ENCODE measurements at places on chromosomes 1 and 21.

DNA sequence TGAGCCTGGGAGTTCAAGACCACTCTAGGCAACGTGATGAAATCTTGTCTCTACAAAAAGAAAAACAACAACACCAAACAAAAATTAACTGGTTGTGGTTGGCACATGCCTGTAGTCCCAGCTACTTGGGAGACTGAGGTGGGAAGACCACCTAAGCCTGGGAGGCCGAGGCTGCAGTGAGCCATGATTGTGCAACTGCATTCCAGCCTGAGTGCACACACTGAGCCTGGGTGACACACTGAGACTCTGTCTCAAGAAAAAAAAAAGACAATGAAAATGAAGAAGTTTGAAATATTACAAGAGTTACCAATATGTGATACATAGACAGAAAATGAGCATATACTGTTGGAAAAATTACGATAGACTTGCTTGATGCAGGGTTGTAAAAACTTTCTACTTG, 31.9 kb downstream of the PDC start:
- no peak for DNase-seq

- DNase-seq = no peak
Observed at GRCh38 chr21:32940079-32941014, 85.4 kb upstream of the OLIG2 start.

DNA sequence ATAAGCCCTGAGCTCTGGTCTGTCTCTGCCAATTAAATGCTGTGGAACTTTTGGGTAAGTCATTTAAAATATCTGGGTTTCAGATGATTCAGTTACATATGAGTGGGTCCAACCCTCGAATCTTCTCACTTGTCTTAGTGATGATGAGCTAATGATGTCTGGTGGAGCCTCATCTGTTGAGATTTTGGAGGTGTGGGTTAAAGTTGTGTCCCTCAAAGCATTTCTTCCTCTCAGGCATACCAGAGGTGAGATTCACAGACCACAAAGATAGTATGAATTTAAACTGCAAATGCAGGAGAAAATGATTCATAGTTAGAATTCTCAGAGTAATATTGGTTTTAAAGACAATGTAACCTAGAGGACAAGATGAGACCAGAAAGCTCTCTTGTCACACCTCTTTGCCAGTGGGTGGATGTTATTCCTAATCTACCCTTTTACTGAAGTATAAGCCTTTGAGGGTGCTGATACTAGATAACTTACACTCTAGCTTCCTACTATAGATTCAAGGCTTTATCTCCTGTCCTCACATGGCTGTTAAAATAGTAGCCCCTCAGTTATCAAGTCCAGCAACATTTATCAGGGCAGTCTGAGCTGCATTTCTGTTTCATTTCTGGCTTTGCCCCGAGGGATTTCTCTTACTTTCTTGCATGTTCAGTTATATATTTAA, 90.7 kb downstream of the MT1HL1 start:
- peak; percentile 59 for DNase-seq

DNA sequence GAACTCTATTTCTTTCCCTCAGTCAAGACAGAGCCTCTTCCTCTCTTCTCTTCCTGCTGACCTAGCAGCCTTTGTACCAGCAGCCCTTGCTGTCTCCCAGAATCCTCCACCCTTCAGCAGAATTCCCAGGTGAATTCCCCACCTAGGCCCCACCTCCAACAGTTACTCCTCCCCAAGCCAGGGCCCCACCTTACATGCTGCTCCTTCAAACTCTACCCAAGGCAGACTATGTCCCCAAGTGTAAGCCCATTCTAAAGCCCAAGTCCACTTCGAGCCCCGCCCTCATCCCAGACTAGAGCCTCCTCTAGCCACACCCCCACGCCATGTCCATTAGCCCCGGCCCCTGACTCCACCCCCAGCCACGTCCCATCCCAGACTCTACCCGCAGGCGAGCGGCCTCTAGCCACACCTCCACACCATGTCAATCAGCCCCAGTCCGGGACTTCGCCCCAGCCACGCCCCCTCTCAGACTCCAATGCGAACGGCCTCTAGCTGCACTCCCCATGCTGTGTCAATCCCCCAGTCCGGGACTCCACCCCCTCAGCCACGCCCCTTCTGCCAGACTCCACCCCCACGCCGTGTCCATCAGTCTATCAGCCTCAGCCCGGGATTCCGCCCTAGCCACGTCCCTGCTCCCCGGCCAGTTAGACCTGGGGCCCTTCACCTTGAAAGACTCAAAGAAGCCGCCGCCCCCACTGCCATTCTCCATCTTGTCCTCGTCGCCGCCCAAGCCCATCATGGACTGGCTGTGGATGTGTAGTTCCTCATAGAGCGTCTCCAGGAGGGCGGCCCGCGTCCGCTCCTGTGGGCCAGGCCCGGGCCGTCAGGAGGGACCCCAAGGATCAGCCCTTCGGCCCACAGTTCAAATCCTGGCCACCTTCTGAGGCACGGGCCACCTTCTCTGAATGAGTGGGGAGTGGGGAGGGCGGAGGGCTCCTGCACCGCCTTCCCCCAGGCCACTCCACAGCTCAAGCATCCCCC, 61.3 kb downstream of the RAP1GAP start:
- DNase-seq = peak; percentile 95

DNA sequence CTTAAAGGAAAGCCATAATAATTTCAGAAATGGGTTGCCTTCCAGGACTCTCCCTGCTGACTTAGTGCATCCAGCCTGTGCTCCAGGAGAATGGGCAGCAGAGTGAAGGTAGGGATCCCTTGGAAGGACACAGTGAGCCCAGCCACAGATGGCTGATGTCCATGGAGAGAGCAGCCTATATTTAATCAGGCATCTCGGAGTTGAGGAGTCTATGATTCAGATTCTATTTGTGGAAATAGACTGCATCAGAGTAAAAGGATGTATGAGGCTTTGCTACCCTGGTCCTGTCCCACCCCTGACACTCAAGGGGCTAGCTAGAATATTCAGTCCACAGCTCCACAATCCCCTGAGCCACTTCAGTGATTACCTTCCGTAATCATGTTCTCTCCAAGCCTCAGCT, 43.8 kb upstream of the PBX1 start:
- no peak for DNase-seq

DNA sequence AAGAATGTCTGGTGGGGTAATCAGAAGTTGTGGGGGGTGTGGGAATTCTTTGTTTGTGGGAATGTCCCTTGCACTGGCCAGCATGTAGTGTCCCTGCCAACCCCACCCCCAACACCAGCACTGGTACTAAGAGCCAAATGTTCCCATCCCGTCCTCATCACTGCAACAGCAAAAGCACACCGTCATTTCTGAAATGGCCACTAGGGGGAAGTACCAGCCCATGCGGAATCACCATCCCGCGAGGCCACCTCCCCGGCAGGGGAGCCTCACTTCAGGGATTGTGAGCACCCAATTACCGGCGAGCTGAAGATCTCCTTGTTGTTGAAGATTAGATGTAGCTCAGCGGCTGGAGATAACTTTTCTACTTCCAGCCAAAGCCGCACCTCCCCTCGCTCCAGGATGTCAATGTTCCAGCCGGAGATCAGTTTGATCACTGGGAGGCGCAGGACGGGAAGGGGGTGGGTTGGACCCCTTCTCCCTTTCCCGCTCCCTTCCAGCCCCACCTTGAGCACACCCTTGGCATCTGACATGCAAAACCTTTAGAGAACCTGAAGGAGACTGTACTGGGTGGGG, 41.0 kb downstream of the MYOM3 start:
- peak; percentile 76 for DNase-seq

GRCh38 chr1:202367271-202367670, 18.8 kb downstream of the PPP1R12B start:
- no peak for DNase-seq

- no peak for DNase-seq
Observed at GRCh38 chr1:117732065-117732797, 126.4 kb downstream of the TENT5C start.

DNA sequence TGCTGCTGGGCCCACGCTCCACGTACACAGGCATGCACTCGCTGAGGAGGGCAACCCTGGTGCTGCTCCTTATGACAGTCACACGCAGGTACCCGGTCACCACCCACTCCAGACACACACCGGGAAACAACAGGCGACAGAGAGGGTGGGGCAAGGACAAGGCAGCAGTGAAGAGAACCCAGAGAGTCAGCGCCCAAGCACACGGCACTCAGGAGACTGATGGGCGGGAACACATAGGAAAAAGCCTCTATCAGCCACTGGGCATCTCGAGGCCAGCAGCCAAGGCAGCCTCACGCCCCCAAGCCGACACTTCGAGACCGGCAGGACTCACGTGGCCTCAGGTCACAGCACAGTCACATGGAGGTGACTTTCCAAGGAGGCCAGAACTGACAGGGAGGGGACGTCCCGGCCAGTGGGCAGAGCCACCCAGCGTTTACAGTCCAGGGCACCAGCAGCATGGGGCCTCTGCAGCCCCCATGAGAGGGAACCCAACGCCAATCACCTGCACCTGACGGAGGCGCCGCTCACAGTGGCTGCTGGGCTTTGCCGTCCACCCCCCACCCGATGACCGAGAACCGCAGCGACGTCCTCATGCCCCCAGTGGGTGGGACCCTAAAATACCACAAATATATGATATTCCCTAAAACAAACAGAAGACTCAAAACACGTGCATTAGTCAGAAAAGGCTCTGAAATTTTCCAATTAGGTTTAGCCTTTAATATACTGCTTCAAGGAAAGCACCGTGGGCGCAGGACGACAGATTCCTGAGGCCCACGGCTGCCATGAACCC, 19.7 kb downstream of the PTTG1IP start:
- no peak for DNase-seq

- DNase-seq = peak; percentile 48
Observed at GRCh38 chr1:109783436-109783835, 19.7 kb upstream of the EPS8L3 start.

GRCh38 chr1:92778376-92778775, 6.5 kb downstream of the EVI5 start:
- no peak for DNase-seq

DNA sequence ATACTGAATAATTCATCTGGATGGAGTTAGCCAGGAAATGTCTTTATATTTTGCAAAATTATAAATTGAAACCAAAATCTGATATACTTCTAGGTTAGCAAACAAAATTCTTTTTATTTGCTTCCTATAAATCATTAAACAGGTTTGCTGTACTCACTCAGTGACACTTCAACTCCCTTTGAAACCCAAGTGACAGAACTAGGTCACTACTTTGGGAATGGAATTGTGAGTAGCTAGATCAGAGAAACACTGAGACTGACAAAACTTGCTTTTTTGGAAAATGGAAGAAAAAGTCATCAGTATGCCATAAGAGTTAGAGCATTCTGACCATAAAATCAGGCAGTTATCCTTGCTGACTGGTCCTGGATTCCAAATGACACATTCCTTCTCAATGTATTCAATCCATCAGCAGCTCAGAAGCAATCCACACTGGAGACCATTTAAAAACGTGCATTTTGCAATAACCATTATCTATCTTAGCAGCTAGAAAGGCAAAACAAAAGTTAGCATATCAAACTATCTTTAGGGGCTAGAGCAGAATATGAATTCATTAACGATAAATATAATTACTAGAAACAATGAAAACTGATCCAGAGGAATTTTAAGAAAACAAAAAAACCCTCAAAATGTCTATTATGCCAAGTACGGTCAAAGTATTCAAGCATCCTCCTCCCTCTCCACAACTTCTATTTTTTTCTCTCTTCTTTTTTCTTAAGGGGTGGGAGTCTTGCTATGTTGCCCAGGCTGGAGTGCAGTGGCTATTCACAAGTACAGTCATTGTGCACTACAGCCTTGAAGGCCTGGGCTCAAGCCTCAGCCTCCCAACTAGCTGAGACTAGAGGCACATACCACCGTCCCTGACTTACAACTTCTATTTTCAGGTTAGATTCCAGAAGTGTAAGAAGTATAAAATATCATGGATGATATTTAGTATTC, 60.1 kb downstream of the HNRNPR start:
- peak; percentile 37 for DNase-seq

- no peak for DNase-seq
Observed at GRCh38 chr1:153430166-153430553, 13.8 kb downstream of the S100A7A start.

DNA sequence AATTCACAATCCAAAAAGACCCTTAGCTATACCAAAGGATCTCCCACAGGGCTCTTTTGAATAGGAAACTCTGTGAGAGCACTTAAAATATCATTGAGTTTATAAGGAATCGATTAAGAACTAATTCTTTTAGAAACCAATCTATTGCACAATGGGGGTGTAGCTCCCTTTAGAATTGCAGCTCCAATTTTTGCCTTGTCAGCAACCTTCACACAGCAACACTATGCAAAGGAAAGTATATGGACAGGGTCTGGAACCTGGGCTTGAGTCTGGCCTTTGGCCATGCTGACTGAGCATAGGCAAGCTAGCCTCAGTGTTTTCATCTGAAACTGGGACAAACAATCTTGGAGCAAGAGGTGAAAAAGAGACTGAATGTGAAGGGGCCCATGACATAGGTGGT, 17.2 kb upstream of the FAM78B start:
- DNase-seq = no peak

DNA sequence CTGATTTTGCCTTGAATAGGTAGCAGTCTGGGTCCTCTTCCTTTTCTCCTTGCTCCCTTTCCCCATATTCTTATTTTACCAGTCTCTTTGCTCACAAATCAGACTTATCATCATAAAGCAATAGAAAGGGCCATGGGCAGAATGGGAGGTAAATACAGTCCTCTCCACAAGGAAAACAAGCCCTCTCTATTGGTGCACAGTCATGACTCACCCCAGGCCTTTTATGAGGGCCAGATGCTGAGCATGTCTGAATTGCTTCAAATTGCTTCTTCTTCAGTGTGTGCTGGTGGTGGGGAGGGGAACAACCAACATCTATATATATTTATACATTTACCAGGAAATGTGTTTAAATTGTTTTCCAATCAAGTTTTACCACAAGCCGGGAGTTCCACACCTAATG, 75.2 kb downstream of the GFI1 start:
- DNase-seq = peak; percentile 53

- peak; percentile 61 for DNase-seq
Observed at GRCh38 chr1:186662752-186663151, 17.5 kb downstream of the PTGS2 start.
